Thyroid gland (tissue), 4 donors: ENCODE measurements at places on chromosomes 11 and 22.

- no peak overlapping the region for H3K27ac ChIP-seq
- no peaks in the 10 kb centered on the region for H3K36me3 ChIP-seq
- H3K27me3 ChIP-seq = no peaks in the 10 kb centered on the region
These were observed 9.6 kb downstream of the ADM start for GRCh38 chr11:10314199-10315072.

DNA sequence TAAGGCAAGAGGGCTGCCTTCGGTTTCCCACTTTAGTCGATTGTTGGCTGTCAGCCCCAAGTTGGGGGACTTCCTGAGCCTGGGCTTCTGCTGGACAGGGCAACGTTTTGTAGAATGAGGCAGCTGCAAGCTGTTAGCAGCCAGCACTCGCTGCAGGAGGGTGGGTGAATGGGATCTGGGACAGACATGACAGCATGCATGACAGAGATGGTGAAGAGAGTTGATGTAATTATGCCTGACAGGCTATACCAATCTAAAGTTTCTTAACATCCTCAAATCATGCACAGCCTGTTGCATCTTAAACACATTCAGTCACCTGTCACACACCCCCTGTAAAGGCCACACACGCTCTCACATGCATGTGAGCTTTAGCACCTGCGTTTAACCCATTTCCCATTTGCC is 49.2 kb downstream of the CWC15 start:
- H3K27me3 ChIP-seq = no peaks in the 10 kb centered on the region
- peaks cover 30% of the 10 kb centered on the region for H3K4me1 ChIP-seq
- H3K27ac ChIP-seq = no peak overlapping the region
- DNase-seq = no peak
- no peak overlapping the region for H3K4me3 ChIP-seq

GRCh38 chr11:121513807-121514206 is 61.0 kb upstream of the SORL1-AS1 start:
- no peaks in the 10 kb centered on the region for H3K27me3 ChIP-seq
- no peaks in the 10 kb centered on the region for H3K4me1 ChIP-seq
- H3K4me3 ChIP-seq = no peak overlapping the region
- H3K27ac ChIP-seq = no peak overlapping the region

GRCh38 chr22:29049655-29050263 is 11.9 kb downstream of the C22orf31 start:
- H3K27ac ChIP-seq = no peak overlapping the region
- no peaks in the 10 kb centered on the region for H3K4me1 ChIP-seq
- H3K27me3 ChIP-seq = no peaks in the 10 kb centered on the region
- H3K36me3 ChIP-seq = peaks cover 29% of the 10 kb centered on the region

DNA sequence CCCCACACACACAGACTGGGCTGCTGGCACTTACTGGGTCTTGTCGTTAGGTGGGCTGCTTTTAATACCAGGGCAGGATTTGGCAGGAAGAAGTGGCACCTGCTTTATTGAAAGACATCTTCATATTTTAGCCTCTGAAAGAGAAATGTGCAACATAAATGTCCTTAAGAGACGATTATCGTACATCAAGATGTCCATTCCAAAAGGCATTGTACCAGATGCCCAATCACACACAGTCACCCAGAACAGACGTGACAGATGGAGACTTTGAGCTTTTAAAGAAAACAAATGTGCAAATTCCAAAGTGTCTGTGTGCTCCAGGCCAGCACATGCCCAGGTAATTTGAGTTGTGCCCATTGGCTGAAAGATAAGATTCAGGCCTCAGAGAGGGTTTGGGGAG is 155.7 kb downstream of the RRAS2 start:
- H3K4me1 ChIP-seq = no peaks in the 10 kb centered on the region
- H3K4me3 ChIP-seq = no peak overlapping the region
- H3K27ac ChIP-seq = no peak overlapping the region
- DNase-seq = no peak

GRCh38 chr11:129451524-129451923 is 75.9 kb downstream of the BARX2 start:
- H3K4me1 ChIP-seq = no peaks in the 10 kb centered on the region
- H3K36me3 ChIP-seq = no peaks in the 10 kb centered on the region
- no peak overlapping the region for H3K27ac ChIP-seq
- H3K4me3 ChIP-seq = no peak overlapping the region

- no peaks in the 10 kb centered on the region for H3K27me3 ChIP-seq
- no peak overlapping the region for H3K27ac ChIP-seq
- peaks cover 40% of the 10 kb centered on the region for H3K36me3 ChIP-seq
- no peak overlapping the region for H3K4me3 ChIP-seq
- no peak for DNase-seq
- H3K4me1 ChIP-seq = peaks cover 16% of the 10 kb centered on the region
These were observed 31.1 kb downstream of the SGSM3 start for GRCh38 chr22:40401532-40401931.

- DNase-seq = no peak
- H3K27ac ChIP-seq = no peak overlapping the region
- H3K27me3 ChIP-seq = no peaks in the 10 kb centered on the region
- no peaks in the 10 kb centered on the region for H3K4me1 ChIP-seq
- no peak overlapping the region for H3K4me3 ChIP-seq
These were observed 247.9 kb upstream of the KIRREL3 start for GRCh38 chr11:127248476-127248875.

DNA sequence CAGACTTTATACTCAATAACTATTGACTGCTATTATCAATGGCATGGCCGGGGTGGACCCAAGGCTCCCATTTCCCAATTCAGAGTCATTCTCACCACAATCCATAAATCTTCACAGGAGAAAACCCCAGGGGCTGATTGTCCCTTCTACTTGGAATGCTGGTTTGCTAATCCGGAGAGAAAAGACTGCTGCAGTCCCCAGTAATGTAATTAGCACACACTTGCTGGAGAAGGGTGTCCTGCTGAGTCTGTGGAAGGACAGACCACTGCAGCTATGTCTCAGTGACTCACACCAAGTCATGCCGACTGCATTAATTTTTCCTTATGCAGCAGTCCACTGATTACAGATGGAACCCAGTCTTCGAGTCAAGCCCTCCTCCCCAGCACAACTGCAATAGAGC is 5.9 kb upstream of the ETS1 start:
- H3K27ac ChIP-seq = no peak overlapping the region
- H3K27me3 ChIP-seq = no peaks in the 10 kb centered on the region
- no peaks in the 10 kb centered on the region for H3K36me3 ChIP-seq
- H3K4me1 ChIP-seq = no peaks in the 10 kb centered on the region
